ENCODE measurements at places on chromosomes 5 and 9.

DNA sequence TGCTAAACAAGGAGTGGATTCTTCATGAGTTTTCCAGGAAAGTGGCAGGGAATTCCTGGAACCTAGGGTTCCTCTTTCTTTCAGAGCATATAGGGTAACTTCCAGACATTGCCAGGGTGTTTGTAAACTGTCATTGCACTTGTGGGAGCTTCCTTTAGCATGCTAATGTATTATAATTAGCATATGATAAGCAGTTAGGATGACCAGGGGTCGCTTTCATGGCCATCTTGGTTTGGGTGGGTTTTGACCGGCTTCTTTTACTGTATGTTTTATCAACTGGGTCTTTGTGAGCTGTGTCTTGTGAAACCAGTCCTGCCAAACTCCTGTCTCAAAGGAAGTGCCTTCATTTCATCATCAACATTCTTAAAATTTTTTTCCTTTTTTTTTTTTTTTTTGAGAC, 11.9 kb upstream of the MELK start:
- DNase-seq = no peak

- DNase-seq = no peak
Observed at GRCh38 chr9:97675655-97676054, 21.5 kb downstream of the XPA start.

DNA sequence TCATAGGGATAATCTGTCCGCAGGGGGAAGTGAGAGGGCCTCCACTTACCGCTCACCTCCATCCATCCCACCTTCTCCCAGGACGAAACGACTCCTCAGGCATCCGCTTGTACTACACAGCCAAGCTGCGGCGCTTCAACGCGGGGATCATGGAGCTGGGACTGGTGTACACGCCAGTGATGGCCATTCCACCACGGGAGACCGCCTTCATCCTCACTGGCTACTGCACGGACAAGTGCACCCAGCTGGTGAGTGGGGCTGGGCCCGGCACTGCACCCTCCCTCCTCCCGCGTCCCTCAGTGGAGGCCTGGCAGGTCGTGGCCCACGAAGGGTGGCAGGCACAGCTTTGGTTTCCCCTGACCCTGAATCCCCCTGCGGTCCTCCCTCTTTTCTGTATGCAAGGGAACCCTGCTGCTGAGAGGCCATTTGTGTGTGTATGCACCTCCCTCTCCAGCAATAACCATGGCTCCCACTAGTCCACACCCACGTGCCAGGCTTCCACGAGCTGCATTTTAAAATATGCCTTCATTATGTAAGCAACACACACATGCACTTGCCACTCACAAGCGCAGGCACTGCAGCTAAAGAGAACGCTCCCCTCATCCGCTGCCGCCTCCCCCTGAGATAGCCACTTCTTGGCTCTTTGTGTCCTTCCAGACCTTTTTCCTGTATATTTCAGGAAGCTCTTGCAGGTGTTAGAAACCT, 11.8 kb downstream of the DBH start:
- no peak for DNase-seq

- no peak for DNase-seq
Observed at GRCh38 chr9:134913713-134914500, 3.8 kb downstream of the FCN1 start.

- peak; percentile 11 for DNase-seq
Observed at GRCh38 chr9:91193087-91193657, 168.5 kb downstream of the AUH start.

GRCh38 chr5:134462047-134462575, 50.4 kb upstream of the CDKN2AIPNL start:
- no peak for DNase-seq

GRCh38 chr5:159788835-159789331, 127.4 kb upstream of the ADRA1B start:
- DNase-seq = no peak

GRCh38 chr9:37201581-37201980, 81.2 kb downstream of the ZCCHC7 start:
- DNase-seq = no peak

DNA sequence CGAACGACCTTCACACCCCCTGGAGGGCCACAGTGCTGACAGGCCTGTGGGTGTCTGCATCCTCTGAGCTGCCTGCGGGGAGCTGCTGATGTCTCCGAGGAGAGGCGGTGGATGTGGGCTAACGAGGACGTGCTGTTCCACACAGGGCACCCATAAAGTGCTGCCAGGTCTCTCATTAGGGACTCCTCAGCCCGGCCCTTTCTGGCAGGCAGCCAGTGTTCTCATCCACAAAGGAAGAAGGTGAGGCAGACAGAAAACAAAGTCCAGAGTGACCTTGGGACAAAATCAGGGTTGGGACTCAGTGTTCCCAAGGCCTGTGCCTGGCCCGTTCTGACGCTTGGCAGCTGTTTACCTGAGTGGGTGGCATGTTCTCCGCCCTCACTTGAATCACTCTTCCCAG, 29.3 kb downstream of the CARTPT start:
- no peak for DNase-seq

DNA sequence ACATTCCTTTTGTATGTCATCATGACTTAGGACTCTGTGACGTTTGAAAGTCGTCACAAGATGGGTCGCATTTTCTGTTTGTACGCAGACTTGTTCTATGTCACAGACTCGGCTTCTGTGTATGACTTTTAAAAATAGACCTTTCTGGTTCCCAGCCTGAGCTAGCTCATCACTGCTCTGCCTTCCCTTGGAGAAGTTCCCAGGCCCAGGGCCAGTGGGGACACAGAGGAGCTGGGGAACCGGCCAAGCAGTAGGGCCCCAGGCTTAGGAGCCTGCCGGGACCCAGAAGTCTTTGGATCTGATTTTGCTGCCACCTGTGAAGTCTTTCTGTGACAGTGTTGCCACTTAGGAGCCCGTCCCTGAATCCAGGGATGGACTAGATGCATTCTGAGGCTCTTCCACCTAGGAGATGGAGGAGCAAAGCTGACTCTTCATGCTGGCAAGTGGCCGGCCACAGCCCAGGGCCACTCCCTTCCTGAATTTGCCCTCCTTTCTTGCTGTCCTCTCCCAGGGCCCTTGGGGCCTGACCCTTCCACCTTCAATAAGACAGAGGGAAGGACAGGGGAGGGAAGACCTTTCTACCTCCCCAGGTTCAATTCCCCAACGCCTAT, 18.1 kb upstream of the UBE2QL1 start:
- no peak for DNase-seq

DNA sequence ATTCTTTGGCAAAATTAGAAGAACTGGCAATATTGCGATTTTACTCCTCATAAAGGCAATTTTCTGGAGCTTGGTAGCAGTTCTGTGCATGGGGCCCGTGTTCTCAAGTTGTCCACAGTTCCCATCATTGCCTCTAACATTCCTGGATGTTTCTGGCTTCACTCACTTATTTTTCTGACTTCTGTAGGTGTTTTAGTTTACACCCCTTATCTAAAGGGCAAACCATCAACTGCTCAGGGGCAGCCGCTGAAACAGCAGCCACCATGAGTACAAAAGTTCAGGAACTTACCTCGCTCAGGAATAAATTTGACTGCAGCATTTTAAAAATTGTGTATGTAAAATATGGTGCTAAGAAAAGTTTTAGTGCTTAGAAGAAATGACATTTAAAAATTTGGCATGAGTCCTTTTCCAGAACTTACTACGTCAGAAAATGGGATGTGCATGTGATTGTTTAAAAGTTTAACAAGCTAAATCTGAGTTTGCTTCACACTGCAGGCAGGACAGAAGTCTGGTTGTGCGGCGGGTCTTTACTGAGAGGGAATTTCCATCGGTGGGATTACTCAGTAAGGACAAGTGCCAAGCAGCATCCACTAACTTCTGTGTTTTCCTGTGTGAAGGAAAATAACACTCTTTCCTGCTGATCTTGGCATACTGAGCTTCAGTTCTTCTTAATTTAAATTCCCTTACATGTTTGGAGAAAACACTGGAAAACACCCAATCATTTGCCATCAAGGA, 261.7 kb downstream of the MAT2B start:
- no peak for DNase-seq

DNA sequence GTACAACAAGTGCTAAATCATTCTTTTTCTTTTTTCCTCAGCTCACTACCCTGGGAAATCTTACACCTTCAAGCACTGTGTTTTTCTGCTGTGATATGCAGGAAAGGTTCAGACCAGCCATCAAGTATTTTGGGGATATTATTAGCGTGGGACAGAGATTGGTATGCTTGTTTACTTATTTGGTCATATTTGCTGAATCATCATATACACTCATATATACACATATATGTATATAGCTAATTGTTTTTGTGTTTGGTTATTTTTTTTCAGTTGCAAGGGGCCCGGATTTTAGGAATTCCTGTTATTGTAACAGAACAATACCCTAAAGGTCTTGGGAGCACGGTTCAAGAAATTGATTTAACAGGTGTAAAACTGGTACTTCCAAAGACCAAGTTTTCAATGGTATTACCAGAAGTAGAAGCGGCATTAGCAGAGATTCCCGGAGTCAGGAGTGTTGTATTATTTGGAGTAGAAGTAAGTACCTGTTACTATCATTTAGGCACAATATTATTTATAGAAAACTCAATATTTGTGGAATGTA, 10.4 kb downstream of the ISOC1 start:
- no peak for DNase-seq

GRCh38 chr5:74552101-74552500, 88.4 kb downstream of the ENC1 start:
- DNase-seq = no peak

- DNase-seq = no peak
Observed at GRCh38 chr5:79843450-79844388, 147.3 kb downstream of the MTX3 start.

- no peak for DNase-seq
Observed at GRCh38 chr5:33978306-33978705, 6.2 kb downstream of the SLC45A2 start.

GRCh38 chr5:25362799-25363198, 718.0 kb upstream of the CDH10 start:
- DNase-seq = no peak

DNA sequence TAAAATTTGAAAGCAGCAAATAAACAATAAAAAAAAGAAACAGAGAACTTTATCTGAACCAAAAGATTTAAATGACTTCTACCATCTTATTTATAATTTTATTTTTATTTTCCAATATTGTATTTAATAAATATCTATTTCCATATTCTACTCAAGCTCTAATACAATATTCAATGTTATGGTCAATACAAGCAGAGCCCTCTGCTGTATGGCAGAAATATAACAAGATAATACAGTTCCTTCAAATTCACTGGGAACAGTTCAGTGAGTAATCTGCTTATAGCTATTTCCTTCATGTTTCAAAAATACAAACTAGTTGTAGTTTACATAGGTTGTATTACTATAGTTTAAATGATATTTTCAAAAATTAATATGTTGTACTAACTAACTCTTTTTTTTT, 332.7 kb downstream of the PRDM9 start:
- no peak for DNase-seq

DNA sequence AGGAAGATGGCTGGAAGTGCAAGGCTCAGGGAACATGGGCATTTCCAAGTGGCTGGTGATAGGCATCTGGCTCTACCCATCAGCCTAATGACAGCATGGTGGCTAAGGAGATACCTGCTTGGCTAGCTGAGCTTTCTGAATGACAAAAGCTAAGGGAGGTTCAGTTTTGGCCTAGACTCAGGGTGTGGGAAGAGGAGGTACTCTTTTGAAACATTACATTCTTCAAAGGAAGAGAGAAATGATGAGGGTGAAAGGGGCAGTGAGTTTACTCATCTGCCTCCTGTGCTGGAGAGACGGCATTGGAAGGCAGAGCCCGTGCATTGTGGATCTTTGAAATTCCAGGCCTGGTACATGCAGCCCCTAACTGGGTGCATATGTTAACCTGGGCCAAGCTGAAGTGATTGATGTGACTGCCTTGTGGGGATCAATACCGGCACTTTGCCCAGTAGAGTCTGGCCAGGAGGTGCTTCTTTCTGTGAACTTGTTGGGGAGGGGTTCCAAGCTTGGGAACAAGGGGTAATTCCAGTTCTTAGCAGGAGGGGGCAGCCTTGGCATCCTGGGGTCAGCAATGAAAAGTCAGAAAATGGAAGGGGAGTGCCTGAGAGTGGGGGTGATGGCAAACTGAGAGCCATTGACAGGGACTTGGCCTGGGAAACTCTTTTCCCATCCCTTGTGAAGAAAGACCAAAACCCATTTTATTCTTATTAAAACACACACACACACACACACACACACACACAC, 108.6 kb downstream of the ACER2 start:
- no peak for DNase-seq

GRCh38 chr5:141814064-141814964, 63.9 kb downstream of the PCDH1 start:
- DNase-seq = peak; percentile 8

- no peak for DNase-seq
Observed at GRCh38 chr5:14720236-14720923, 55.9 kb downstream of the OTULIN start.

DNA sequence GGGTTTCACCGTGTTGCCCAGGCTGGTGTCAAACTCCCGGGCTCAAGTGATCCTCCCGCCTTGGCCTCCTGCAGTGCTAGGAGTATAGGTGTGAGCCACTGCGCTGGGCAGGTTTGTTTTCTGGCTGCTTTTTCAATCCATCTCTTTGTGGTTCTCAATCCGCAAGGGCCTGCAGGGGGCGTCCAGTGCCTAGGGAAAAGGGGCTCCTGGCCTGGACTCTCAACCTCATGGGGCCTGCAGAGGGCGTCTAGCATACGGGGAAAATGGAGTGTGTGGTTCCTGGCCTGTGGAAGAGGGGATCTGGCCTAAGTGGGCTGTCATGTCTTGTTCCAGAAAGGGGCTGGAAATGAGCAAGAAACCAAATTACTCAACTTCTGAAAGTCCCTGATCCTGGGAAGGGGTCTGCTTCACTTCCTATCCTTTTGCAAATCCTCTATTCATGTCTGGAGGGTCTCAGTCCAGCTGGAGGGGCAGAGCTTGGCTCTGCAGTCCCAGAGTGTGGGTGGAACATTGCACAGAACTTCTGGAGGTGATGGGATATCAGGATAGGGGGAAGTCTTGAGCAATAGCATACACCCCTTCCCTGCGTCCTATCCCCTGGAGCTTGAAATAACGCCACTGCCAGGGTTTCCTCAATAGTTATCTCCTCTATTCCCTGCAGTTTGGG, 12.7 kb upstream of the CCL27 start:
- DNase-seq = no peak

DNA sequence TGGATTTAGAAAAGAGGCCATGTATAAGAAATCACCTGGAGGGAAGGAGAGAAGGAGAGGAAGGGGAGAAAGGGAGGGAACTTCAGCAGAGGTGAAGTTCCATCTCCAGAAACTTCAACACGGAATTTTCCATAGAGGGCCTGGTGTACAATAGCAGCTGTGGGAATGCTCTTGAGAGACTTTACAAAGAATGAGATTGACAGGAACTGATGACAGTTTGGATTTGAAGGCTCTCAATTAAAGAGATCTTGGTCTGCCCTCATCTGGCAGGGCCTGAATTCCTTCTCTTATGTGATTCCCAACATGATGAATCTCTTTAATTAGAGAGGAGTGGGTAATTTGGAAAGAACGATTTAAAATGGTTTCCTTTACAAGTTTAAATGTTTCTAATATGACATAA, 143.5 kb downstream of the MLLT3 start:
- DNase-seq = no peak

- no peak for DNase-seq
Observed at GRCh38 chr5:17343675-17344074, 126.2 kb downstream of the BASP1 start.
